ENCODE measurements at places on chromosomes 7 and 10. TPM values are rescaled to one million over a fixed set of nuclear protein-coding genes. Genes with fewer than 3 reads are reported as not detected.

- peak; percentile 73 for DNase-seq
These were observed 61.4 kb upstream of the GPR158 start for GRCh38 chr10:25113191-25114035.

DNA sequence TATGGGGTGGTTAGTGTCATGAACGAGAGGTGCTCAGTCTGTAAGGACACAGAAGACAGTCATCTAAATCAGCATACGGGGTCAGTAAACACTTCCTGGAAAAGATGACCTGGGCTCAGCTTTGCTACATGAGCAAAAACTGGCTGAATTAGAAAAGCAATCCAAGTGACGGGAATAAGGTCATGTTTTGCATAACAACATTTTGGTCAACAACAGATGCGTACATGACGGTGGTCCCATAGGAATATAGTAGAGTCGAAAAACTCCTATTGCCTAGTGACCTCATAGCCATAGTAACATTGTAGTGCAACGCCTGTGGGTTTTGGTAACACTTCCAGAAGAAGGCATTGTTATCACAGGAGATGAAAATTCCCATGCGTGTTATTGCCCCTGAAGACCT is 92.9 kb downstream of the CTNNA3 start:
- no peak for DNase-seq

The DNAH11 gene
- polyA plus RNA-seq = under 0.01 TPM

The PNLIPRP3 gene
- not detected for polyA plus RNA-seq

The TMEM270 gene
- polyA plus RNA-seq = 0.39 TPM

- no peak for DNase-seq
These were observed 170.1 kb downstream of the EBF3 start for GRCh38 chr10:129793996-129794395.

The CHRM2 gene
- polyA plus RNA-seq = not detected

The ACSM6 gene
- polyA plus RNA-seq = not detected

Data from sigmoid colon (tissue), 7 donors.